Activated T-cell treated with anti-CD3 and anti-CD28 coated beads for 48 hours (primary cell): ENCODE measurements at places on chromosomes 1 and 21.
A peak's percentile ranks its signal among the peaks of the same experiment; 100 is the strongest.

- DNase-seq: no peak
Observed at GRCh38 chr1:111739925-111740765, 950 bp upstream of the INKA2 start.

DNA sequence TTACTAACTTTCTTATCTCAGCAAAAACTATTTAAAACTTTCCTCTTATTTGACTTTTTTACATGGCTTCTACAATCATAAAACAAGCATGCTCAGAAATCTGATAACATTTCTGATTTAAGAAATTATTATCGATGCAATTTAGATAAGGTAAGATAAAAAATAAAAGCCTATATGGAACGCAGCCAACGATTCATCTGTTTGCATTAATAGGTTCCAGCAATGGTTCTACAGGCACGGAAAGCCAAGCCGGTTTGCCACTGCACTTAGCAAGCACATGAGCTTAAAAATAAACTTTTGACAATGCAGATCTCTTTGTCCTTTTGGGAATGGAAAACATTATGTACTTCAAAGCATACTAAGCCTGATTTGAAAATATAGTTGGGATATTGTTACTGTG is 77.5 kb upstream of the KCNK2 start:
- DNase-seq: no peak

GRCh38 chr1:64093941-64094340 is 109.5 kb upstream of the UBE2U start:
- DNase-seq: no peak

- no peak for DNase-seq
Observed at GRCh38 chr1:198295971-198296370, 139.2 kb downstream of the NEK7 start.

- DNase-seq: no peak
Observed at GRCh38 chr1:7519181-7519860, 251.8 kb upstream of the VAMP3 start.

DNA sequence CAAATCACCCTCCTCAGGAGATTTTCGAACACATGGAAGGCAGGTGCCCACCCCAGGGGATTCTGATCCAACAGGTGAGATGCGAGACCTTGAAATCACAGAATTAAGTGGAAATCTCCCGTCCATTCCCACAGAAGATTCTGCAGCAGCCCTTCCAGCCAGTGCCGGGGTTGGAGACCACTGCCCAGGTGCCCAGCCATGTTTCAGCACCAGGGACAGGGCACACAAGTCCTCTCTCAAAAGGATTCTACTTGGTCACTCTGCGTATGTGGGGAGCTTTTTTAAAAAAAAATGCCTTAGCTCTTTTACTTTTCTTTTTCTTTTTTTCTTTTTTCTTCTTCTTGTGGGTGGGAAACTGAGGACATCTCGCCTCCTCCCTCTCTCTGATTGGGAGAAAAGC is 80.7 kb downstream of the VWA5B1 start:
- DNase-seq: no peak

DNA sequence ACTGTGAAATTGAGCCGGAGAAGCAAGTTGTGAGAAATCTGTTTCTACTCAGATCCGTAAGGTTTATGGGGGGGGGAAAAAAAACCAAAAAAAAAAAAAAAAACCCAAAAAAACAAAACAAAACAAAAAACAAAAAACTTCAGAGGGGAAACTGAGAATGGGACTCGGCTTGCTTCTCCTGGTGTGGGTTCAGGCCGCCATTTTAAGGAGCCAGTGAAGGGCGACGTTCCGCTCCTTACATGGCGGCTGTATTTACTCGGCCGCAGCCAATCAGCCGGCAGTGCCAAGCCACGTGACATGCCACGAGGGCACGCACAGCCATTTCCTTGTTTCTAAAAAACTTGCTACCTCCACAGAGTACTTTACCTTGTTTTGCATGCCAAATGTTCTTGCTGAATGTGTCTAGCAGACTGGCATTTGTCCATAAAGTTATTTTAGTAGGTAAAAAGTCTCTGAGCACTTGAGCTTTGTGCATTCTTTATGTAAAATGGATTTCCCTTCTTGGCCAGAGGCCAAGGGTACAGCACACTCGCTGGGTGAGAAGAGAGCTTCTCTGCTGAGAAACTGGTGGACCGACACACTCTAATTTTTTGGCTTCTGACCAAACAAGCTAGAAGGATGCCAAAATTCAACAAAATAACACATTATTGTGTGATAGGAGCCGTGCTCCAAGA is 101.8 kb downstream of the NFIA start:
- no peak for DNase-seq

DNA sequence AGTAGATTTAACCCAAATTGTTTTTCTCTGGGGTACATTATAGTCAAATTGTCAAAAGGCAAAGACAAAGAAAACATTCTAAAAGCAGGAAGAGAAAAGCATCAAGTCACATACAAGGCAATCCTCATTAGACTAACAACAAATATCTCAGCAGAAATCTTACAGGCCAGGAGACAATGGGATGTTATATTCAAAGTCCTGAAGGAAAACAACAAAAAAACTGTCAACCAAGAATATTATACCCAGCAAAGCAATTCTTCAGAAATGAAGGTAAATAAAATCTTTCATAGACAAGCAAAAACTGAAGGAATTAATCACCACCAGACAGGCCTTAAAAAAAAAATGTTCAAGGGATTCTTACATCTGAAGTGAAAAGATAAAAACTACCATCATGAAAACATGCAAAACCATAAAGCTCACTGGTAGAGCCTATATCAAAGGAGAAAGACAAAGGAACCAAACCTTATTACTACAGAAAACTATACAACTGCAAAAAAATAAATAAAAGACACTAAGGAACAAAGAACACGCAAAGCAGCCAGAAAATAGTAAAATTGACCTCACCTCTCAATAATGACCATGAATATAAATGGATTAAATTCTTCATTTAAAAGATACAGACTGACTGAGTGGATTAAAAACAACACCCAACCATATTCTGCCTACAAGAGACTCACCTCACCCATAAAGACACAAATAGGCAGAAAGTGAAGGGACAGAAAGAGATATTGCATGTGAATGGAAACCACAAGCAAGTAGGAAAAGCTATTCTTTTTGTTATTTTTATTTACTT is 113.8 kb upstream of the ZC3H11B start:
- DNase-seq: no peak

GRCh38 chr1:239630767-239631166 is 244.4 kb downstream of the CHRM3 start:
- DNase-seq: no peak

DNA sequence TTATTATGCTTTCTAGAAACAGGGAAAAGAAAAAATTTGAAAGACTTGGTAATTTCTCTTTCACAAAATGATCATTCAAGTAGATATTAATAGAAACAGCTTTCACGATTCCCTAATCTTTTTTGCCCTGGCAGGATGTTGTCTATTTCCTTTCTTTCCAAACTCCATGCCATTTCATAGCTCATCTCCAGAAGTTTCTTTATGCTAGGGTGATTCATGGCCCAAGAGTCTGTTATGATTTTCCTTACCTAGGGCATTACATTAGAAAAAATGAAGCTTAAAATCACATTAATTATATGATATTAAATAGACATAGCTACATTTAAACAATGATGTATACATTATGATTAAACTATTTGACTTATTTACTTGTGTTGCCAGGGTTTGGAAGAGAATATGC is 762.1 kb downstream of the LTN1 start:
- no peak for DNase-seq

- no peak for DNase-seq
Observed at GRCh38 chr1:199954699-199955098, 72.8 kb upstream of the NR5A2 start.

- peak; percentile 72 for DNase-seq
Observed at GRCh38 chr21:41878831-41879189, 334 bp downstream of the PRDM15 start.

- DNase-seq: no peak
Observed at GRCh38 chr1:4594286-4594991, 60.0 kb upstream of the AJAP1 start.

DNA sequence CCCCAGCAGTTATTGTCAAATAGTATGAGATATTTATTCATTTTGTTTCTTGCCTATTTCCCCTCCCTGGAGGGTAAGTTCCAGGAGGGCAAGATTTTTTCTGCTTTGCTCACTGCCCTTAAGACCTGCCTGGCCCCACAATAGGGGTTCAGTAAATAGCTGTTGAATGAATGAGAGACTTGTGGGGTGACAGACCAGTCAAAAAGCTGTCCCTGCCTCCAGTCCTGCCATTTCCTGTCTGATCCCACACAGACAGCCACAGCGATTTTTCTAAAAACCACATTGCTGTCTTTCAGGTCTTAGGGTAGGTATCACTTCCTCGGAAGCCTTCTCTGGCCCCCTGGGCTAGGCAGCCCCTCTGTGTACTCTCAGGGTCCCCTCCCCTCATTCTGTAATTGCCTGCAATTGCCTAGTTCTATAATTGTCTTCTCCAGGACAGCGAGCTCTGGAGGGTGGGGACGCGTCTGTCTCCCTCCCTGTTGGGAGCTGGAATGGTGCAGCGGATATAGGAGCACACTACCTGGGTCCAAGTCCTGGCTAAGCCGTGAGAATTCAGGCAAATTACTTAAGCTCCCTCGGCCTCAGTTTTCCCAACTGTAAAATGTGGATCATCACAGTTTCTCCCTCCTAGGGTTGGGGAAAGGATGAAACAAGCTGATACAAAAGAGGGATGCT is 1.8 kb upstream of the EXTL1 start:
- DNase-seq: no peak

DNA sequence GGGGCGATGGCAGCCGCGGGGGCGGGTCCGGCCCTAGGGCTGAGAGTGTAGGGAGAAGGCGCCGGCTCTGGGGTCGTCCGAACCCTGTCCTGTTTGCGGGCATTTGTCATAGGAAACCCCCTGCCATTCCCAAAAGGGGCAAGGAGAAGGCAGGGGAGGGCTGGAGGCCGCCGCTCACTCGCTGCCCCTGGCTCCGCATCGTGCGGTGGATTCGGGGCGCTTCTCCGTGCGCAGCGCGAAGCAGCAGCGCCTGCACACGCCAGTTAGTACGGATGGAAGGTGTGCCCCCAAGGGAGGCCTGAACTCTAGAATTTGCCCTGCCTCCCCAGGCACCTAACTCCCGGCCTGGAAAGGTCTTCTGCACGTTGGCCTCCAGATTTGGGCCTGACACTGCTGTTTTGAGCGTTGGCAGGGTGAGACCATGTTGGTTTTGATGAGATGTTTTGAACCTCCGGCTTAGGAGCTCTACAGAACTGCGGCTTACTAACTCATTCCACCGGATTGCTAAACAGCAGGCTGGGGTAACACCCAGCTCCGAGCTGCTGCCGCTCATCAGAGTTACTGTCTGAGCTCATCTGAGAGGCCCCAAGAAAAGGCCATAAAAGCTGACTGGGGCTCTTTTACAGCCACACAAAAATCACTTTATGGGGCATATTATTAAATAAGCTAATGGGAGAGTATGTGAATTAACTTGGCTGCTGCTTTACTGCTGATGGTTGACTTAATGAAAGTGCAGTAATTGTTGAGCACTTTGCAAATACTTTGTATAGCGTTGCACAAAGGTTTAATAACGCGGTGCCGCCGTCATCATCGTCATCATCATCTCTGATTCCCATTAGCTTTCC is 987 bp downstream of the GPR137B start:
- peak; percentile 36 for DNase-seq

GRCh38 chr1:34867415-34867814 is 7.9 kb upstream of the SMIM12 start:
- DNase-seq: no peak

GRCh38 chr1:247111700-247112478 is 7.7 kb upstream of the ZNF669 start:
- DNase-seq: no peak

DNA sequence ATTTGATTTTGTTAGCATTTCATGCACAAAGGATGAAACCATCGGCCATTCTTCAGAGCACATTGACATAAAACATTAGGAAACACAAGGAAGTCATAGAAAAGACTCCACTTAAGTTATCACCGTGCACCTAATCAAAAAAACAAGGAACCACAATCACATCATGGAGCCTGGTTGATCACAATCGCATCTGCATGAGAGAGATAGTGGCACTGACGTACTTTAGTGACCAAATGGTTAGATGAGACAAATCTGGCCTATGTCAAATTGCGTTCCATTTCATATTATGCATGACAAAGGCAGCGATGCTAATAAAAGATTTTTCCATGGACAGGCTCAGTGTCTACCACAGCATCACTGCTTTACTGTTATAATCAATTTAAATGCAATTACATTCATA is 571.8 kb upstream of the ADGRL2 start:
- DNase-seq: no peak

DNA sequence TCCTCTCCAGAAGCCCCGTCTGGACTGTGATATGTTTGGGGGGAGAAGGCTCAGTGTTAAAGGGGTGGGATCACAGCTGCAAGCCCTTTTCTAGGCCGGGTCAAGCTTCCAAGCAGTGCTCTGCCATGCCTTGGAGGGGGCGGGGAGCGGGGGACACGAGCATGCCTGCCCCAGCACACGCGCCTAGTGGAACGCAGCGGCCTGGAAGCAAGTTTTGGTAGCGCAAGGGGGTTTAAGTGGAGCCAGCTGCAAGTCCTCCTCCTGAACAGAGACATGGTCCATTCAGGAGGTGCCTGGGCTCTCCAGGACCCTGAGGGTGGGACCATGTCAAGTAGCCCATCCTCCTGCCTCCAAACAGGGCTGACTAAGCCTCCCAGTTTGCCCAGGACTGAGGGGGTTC is 112.2 kb downstream of the CASZ1 start:
- no peak for DNase-seq

DNA sequence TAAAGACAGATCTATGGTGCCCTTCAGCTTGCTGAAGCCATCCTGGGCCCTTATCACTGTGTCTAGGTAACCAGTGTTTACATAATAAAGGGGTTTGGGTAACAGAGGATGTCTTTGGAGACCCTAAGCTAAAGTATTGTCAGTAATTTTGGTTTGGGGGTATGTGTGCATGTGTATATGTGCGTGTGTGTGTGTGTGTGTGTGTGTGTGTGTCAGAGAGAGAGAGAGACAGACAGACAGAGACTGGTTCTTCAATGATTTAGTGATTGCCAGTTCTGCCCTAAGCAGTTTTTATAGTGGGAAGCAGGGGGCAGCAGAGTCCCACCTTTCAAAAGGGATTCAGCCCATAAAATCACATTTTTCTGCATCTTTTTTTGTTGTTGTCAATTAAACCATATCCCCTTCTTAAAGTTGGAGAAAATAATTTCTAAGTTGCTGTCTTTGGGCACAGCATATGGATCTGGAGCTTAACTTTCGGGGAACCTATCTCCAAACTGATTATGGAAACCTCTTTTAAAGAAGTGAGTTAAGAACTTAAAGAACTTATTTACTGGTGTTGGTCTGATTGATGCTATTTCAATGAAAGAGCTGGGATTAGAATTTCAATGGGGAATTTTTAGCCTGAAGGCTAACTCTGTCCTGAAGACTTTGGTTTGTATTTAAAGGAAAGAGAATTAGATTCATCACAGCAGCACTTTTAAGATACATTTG is 51.1 kb downstream of the ZNF326 start:
- no peak for DNase-seq

GRCh38 chr1:54227091-54227602 is 27.2 kb downstream of the MRPL37 start:
- no peak for DNase-seq

DNA sequence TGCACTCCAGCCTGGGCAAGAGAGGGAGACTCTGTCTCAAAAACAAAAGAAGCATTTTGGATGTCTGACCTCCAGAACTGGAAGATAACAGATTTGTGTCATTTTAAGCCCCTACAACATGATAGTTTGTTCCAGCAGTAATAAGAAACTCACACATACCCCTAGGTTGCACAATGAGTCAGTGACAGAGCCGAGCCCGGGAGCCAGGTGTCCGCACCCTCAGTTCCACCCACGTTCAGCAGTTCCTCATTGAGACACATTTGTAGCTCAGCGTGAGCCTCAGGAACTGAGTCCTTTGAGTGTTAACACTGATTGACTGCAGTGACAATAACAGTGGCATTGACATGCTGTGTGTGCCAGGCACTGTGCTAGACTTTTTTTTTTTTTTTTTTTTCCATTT is 19.8 kb downstream of the LRRC38 start:
- peak; percentile 14 for DNase-seq
